T-helper 1 cell treated with Interleukin-12 subunit alpha and Interleukin-12 subunit beta and Interleukin-4 antibody, amounts not matched to agents 30 ng/mL and 1 ng/mL, for 36 hours (primary cell): ENCODE measurements at places on chromosomes 11 and 22. TPM values are rescaled to one million over a fixed set of nuclear protein-coding genes. Genes with fewer than 3 reads are reported as not detected.

MMP7 gene
- not detected in 2 replicates for total RNA-seq

HEPACAM gene
- not detected in 2 replicates for total RNA-seq

PRR5L gene
- 57.7 and 67.1 TPM in 2 replicates for total RNA-seq

RRAS2 gene
- total RNA-seq: 73.5 and 78.3 TPM in 2 replicates

OR8D4 gene
- total RNA-seq: not detected in 2 replicates

OR5M11 gene
- total RNA-seq: not detected in 2 replicates

TMEM191B gene
- total RNA-seq: not detected in 2 replicates

DDI1 gene
- total RNA-seq: not detected in 2 replicates

PPP6R3 gene
- 130 and 139 TPM in 2 replicates for total RNA-seq

GPHA2 gene
- not detected in 2 replicates for total RNA-seq

TRIM51 gene
- not detected in 2 replicates for total RNA-seq

CAPN5 gene
- total RNA-seq: 0.27 and 0.41 TPM in 2 replicates

GLB1L2 gene
- 2.7 and 3.1 TPM in 2 replicates for total RNA-seq

PLAAT2 gene
- total RNA-seq: 0.29 TPM in 1 of 2 replicates, not detected in the other

MYOD1 gene
- not detected in 2 replicates for total RNA-seq

OR51T1 gene
- total RNA-seq: not detected in 2 replicates

MYBPC3 gene
- not detected in 2 replicates for total RNA-seq

JOSD1 gene
- total RNA-seq: 74.6 and 77.6 TPM in 2 replicates

SBF1 gene
- 175 and 181 TPM in 2 replicates for total RNA-seq

OR5P2 gene
- total RNA-seq: not detected in 2 replicates

RFPL1 gene
- total RNA-seq: 0.15 TPM in 1 of 2 replicates, not detected in the other

VSIG2 gene
- not detected in 2 replicates for total RNA-seq

APOBEC3F gene
- total RNA-seq: 39.6 and 45.3 TPM in 2 replicates

UBASH3B gene
- 10.2 and 10.9 TPM in 2 replicates for total RNA-seq

ART1 gene
- total RNA-seq: not detected in 2 replicates

TCN2 gene
- total RNA-seq: 3.4 and 5.1 TPM in 2 replicates

B3GAT1 gene
- 1.2 and 1.9 TPM in 2 replicates for total RNA-seq

PNPLA5 gene
- total RNA-seq: not detected in 2 replicates

CNIH2 gene
- 2.1 and 3.1 TPM in 2 replicates for total RNA-seq

GAL gene
- total RNA-seq: 0.34 TPM in 1 of 2 replicates, not detected in the other

IFITM10 gene
- total RNA-seq: 1.2 and 1.8 TPM in 2 replicates

SLC22A12 gene
- total RNA-seq: not detected in 2 replicates

UCP2 gene
- 461 and 494 TPM in 2 replicates for total RNA-seq

MOGAT2 gene
- not detected in 2 replicates for total RNA-seq

ANGPTL5 gene
- total RNA-seq: not detected in 2 replicates

LRP4 gene
- not detected in 2 replicates for total RNA-seq

OR4X1 gene
- total RNA-seq: not detected in 2 replicates

ZNF195 gene
- 33.4 and 35.7 TPM in 2 replicates for total RNA-seq

RCN1 gene
- total RNA-seq: 23.1 and 25.5 TPM in 2 replicates

SCUBE2 gene
- total RNA-seq: not detected in 2 replicates
